ENCODE measurements at places on chromosomes 5 and 9.

- no peak for DNase-seq
Observed at GRCh38 chr5:58081435-58081834, 378.5 kb downstream of the PLK2 start.

- no peak for DNase-seq
Observed at GRCh38 chr9:135901826-135902225, 5.5 kb downstream of the CAMSAP1 start.

- peak; percentile 73 for DNase-seq
Observed at GRCh38 chr9:116471093-116471906, 215.8 kb upstream of the TRIM32 start.

DNA sequence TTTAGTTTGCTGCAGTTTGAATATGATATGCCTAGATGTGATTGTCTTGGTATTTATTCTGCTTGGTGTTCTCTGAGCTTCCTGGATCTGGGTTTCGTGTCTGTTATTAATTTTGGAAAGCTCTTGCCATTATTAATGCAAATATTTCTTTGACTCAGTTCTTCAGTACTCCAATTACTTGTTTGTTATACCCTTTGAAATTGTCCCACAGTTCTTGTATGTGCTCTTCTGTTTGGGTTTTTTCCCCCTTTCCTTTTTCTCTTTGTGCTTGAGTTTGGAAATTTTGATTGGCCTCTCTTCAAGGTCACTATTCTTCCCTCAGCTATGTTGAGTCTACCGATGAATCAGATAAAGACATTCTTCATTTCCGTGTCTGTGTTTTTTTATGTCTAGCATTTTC, 96.6 kb upstream of the CKMT2 start:
- no peak for DNase-seq

DNA sequence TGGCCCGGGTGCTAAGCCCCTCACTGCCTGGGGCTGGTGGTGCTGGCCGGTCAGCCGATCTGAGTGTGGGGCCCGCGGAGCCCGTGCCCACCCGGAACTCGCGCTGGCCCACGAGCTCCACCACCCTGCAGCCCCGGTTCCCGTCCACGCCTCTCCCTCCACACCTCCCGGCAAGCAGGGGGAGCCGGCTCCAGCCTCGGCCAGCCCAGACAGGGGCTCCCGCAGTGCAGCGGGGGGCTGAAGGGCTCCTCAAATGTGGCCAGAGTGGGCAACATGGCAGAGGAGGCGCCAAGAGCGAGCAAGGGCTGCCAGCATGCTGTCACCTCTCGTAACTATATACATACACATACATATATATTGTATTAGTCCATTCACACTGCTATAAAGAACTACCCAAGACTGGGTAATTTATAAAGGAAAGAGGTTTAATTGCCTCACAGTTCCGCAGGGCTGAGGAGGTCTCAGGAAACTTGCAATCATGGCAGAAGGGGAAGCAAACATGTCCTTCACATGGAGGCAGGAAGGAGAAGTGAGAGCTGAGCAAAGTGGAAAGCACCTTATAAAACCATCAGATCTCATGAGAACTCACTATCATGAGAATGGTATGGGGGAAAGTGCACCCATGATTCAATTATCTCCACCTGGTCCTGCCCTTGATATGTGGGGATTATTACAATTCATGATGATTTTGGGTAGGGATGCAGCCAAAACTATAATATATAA, 56.8 kb downstream of the LIX1 start:
- DNase-seq, result no peak

DNA sequence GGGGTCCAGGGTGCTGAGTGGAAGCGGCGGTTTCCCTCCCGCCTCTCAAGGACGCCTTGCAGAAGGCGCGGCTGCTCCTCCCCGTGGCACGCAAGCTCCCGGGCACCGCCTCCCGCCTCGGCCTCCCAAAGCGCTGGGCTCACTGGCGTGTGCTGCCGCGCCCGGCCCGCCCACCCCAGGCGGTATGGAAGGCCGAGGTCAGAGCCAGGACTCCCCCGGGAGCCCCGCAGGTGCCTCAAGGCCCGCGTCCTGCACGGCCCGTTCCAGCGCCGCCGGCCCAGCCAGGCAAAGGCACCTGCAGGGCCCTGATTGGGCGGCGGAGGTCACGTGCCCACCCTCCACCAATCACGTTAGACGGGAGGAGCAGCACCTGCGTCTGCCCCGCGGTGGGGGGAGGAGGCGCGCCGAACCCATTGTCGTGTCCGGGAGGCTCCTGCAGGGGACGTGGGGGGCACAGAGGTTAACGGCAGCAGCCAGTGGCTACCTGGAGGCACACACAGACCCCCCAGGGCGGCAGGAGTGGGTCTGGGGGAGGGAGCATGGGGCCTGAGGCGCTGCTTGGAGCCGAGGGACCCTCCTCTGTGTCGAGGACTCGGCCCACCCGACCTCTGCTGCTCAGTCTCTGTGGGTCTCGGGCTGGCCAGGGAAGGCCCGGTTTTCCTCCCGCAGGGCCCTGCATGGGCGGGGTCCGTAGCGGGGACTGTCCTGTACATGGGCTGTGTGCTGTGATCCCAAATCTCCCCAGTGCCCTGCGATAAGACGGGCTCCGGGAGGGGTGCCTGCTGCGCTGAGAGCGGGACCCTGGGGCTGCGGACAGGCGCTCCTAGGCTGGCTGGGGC, 2.0 kb upstream of the LCN12 start:
- peak; percentile 97 for DNase-seq

DNA sequence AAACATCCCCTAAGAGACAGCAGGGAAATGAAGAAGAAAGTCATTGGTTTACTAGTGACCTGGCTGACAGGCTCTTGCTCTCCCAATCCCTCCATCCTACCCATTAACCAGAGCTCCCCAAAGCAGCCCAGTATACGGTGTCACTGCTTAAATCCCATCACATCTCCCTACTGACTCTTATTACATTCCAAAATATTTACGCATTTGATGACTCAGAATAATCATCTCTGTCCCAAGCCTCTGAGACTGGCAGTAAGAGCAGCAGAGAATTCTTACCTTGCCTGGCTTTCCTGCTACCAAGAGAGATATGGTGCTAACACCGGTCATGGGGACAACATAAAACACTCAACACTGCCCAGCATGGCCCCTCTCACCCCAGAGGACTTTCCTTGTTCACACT, 20.2 kb upstream of the WHRN start:
- DNase-seq, result no peak

DNA sequence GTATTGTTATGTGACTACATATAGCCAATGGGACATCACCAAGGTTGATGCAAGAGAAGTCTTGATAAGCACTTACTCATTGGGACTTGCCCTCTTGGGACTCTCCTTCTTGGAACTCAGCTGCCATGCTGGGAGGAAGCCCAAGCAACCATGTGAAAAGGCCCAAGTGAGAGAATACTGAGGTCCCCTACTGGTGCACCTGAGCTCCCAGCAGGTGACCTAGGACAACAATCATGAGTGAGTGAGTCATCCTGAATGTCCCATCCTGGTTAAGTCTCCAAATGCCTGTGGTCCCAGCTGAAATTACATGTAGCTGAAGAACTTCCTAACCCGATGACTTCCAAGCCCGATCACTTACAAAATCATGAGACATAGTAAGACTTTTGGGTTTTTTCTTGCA, 260.7 kb downstream of the ICE1 start:
- DNase-seq, result no peak

GRCh38 chr5:167699432-167699831, 592.0 kb upstream of the WWC1 start:
- DNase-seq, result peak; percentile 54

- no peak for DNase-seq
Observed at GRCh38 chr9:125964702-125965225, 217.6 kb downstream of the PBX3 start.
